Activated naive CD4-positive, alpha-beta T cell treated with anti-CD3 and anti-CD28 coated beads, Interleukin-2, amount 10 ng/mL, durations not matched to agents 7 days and 5 days (primary cell): ENCODE measurements at places on chromosomes 7 and 10.

- no peak for DNase-seq
Measured at GRCh38 chr7:137957887-137958286, 44.0 kb downstream of the CREB3L2 start.

- peak; percentile 11 for DNase-seq
Measured at GRCh38 chr10:132385721-132386418, 11.1 kb upstream of the PWWP2B start.

- no peak for DNase-seq
Measured at GRCh38 chr10:129323879-129324278, 143.2 kb upstream of the MGMT start.

GRCh38 chr7:8254667-8255066, 7.3 kb downstream of the ICA1 start:
- no peak for DNase-seq

DNA sequence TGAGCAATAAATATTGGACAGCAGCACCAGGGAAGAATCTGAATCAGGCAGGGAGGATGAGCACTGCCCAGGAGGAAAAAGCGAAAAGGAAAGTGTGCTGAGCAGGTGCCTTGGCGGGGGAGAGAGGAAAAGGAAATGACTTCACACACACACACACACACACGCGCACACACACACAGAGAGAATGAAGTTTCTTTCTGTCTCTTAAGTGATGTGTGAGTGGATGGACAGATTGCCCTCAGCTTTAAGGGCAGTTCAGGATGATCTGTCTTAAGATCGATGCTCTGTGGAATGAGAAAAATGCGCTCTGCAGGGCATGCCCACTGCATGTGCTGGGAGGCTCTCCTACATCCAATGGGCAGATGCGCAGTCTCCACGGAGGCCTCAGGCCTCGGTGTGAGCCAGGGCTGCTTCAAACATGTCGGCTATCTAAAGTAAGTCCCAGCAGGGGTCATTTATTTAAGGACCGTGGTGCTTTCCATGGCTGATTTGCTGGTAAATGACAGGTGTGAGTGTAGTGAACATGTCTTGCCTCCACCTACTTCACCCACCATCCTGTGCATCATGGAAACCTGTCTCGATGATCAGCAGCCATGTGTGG, 2.5 kb upstream of the ACBD5 start:
- DNase-seq, result peak; percentile 82

DNA sequence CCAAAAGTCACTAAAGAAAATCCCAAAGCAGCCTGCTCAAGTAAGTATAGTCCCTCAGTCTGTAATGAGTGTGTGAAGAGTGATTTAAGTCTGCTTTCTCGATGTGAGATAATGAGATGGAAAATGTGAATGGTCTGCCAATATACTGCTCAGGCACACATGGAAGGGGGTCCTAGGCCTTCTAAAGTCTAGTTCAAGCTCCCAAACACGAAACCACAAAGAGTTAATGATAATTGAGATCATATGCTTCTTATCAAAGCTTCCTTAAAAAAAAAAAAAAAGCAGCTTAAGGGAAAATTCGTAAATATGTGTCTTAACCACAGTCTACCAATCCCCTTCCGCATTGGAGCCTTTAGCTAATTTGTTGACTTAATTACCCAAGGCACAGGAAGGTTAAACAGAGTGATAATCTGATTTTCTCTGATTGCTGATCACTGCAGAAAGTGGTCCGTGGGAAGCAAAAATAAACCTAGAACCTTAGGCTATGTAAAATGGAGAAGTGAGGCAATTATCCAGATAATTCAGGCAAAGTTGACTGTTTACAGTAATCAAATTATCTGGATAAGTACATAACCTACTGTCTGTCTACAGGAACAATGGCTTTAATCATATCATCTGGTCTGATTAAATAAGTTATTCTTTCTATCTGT, 172.9 kb downstream of the MBL2 start:
- no peak for DNase-seq

GRCh38 chr10:97781618-97782331, 10.0 kb upstream of the SFRP5 start:
- peak; percentile 31 for DNase-seq

DNA sequence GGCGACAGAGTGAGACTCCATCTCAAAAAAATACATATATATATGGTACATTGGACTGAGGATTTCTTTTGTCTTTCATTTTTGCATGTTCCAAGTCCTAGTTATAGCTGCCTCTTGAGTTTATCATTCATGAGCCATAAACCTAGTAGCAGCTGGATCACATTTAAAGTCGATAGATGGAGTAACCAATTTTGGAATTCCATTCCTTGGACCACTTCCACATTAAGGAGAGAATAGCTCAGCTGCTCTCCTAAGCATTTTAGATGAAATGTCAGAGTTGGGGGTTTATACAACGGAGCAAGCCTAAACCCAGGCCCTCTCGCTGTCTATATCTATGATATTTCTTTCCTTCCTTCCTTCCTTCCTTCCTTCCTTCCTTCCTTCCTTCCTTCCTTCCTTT, 141.2 kb downstream of the LYZL1 start:
- DNase-seq, result no peak

DNA sequence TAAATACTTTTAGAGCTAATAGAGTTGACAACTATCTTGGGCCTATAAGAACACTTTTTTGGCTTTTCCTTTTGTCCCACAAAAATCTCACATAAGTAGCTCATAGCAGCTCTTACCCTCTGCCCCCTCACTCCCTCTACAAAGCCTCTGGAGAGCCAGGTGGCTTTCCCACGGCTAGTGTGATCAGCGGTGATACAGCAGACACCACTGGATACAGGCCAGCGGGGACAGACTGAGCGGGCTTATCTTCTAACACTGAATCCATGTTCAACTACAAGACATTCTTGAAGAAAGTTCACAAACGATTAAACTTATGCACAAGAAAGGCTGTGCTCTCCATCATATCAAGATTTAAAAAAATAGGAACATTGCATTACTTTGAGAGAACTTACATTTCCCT, 377.2 kb downstream of the PARD3 start:
- no peak for DNase-seq

DNA sequence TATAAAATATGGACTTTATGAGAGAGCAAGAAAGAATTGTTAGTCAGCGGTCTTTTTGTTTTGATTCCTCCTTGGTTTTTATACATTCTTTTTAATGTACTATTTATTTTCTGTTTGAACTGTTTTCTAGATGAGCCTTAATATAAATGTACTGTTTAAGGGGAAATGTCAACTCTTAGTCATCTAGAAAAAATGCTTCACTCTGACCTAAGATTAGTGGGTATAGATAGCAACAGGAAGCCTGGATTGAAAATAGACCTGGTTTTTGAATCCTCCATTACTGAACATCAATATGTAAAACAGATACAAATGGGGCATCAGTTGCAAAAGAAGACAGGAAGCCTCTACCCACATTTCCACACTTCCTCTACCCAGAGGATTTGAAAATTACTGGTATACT, 87.8 kb downstream of the CHRM2 start:
- no peak for DNase-seq

GRCh38 chr7:25669961-25670841, 441.9 kb upstream of the NPVF start:
- no peak for DNase-seq

DNA sequence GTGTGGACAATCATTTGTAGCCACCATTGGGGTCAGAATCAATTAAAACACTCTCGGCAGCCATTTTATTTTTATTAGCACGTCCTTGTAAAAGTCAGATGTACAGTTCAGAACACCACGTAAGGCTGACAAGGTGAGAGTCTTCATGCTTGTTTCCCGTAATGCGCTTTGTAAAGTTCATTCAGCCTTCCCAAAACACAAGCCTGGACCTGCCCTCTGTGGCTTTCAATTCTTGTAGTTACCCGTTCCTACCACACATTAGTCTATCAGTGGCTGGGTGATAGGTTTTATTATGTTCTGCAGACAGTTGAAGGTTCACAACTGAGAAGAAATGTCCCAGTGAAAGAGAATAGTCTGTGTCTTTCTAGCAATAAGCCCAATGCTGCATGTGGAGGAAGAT, 35.4 kb downstream of the GAD2 start:
- DNase-seq, result no peak

- DNase-seq, result no peak
Measured at GRCh38 chr7:134910214-134910890, 76.0 kb upstream of the AGBL3 start.

GRCh38 chr10:60718886-60719285, 59.4 kb upstream of the CDK1 start:
- no peak for DNase-seq

DNA sequence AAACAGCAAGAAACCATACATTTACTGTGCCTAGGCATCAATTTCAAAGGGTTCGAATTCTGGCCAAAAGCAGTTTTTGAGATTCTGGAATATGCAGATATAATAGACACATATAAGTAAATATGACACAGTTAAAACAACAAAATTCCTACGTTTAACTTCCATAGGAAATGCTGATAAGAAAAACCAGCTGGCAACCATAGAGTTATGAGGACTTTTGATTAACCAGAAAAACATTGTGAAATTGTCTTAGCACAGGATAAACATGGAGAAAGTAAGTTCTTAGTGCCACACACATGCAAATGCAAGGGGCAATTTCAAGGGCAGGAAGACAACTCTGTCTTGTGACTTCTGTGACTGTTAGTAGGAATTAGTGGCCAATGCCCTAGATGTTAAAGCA, 702.1 kb downstream of the TNS3 start:
- DNase-seq, result no peak

GRCh38 chr7:14691597-14692203, 210.9 kb downstream of the DGKB start:
- DNase-seq, result peak; percentile 44

- no peak for DNase-seq
Measured at GRCh38 chr10:70320751-70321150, 36.9 kb upstream of the NPFFR1 start.
